Activated CD4-positive, alpha-beta T cell treated with anti-CD3 and anti-CD28 coated beads for 36 hours (primary cell): ENCODE measurements at places on chromosomes 6 and 20. TPM values are rescaled to one million over a fixed set of nuclear protein-coding genes. Genes with fewer than 3 reads are reported as not detected.

The IP6K3 gene
- not detected for total RNA-seq

- DNase-seq: no peak
Measured at GRCh38 chr6:160952633-160953281, 38.8 kb upstream of the MAP3K4 start.

DNA sequence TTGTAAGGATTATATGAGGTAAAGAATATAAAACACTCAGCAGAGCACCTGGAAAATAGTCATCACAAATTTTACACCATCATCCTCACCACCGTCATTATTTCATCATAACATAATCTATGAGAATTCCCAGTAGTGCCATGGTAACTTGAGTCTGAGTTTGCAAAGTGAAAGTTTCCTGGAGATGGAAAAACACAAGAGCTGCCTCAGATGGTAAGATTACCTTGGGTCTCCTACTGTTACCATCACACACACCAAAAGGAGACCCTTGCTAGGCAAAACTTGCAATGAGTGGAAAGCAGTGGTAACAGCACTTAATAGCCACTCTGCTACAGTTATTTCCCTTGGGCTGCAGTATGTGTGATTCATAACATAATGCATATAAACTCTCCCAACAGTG is 589.8 kb downstream of the RNF144B start:
- no peak for DNase-seq

DNA sequence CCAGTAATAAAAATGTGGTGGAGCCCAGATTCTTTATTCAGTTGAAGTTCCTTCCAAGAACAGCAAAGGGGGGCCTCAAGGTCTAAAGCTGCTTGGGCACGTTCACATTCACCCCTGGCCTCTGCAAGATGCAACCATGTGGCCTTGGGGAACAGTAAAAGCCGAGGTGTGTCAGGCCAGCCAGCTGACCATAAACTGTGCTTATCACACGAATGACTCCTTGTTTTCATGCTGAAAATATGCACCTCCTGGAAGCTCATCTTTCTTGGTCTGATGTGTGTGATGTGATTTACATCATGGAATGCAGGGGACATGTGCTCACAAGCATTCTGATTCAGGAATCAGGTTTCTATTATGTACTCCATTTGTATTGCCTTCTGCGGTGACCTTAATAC is 211.6 kb upstream of the MARCKS start:
- no peak for DNase-seq

DNA sequence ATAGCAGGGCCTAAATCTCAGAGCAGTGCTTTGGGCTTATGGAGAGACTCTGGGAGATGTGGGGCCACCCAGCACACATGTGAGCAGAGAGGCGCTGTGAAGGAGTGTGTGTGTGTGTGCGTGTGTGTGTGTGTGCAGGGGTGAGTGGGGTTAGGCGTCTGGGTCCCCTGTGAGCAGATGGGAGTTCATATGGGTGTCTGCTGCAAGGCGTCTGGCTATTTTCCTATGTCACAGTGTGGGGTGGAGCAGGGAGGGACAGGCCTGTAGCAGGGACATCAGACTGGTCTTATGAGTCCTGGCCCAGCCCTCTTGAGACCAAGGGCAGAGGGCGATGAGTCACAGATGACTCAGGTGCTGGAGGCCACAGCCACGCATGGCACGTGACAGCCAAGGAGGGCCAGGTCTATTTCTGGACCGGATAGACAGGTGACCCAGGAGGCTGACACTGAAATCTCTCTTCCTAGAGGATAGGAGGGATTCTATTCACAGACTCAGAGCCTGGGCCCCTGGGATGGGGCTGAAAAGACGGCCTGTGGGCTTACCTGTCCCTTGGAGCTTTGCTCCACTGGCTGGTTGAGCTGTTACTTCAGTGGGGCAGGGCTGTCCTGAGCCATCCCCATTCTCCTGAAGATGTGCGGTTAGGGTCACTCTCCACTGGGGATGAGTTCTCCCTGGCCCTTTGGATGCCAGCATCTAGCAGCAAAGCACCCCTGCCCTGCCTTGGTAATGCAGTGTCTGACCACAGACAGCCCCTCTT is 28.9 kb downstream of the VEGFA start:
- peak; percentile 47 for DNase-seq

DNA sequence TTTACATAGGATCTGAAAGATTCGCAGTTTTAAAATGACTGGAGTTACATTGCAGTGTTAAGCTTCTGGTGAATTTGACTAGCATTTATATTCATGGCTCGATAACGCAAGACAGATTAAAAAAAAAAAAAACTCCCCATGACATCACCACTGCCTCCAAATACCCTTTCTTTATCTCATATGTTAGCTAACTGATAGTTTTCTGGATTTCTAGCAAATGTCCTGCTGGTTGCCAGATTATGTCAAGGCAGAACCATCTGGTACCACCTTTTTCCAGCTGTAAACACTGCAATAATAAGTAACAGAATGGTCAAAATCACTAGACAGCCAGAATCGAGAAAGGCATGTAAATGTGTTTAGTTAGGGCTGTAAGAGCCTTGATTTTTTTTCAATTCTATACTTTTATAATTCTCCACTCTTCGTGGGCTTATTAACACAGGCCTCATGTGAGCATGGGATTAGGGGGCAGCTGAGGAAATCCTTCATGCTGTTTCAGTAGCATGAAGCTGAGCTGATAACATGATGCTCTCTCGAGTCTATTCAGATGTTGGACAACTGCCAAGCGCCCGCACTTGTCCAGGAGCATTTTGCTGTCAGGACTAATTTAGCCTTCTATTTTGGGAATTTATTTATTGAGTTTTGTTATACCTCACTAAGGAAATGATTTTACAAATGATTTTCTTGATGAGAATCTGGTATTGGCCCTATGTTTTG is 166.0 kb upstream of the SCGN start:
- no peak for DNase-seq

DNA sequence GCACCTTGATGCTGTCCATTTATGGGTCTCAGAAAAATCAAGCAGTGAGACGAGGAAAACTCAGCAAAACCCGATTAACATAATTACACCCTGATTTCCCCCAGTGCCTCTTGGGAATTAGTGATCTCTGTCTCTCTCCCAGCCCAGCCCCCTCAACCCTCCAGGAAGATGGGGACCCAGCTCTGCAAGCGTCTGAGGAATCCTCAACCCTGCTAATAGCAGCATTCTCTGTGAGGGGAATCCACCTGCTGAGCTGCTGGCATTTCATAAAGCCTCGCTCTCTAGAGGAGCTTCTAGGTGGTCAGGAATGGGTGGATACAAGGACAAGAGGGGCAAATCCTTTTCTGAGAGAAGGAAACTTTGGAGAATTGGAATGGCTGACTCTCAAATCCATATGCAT is 13.9 kb downstream of the NR2E1 start:
- DNase-seq: no peak
